ENCODE measurements at places on chromosomes 2 and 18.

GRCh38 chr2:110881908-110882307 is 149.5 kb downstream of the ACOXL start:
- no peak for DNase-seq

DNA sequence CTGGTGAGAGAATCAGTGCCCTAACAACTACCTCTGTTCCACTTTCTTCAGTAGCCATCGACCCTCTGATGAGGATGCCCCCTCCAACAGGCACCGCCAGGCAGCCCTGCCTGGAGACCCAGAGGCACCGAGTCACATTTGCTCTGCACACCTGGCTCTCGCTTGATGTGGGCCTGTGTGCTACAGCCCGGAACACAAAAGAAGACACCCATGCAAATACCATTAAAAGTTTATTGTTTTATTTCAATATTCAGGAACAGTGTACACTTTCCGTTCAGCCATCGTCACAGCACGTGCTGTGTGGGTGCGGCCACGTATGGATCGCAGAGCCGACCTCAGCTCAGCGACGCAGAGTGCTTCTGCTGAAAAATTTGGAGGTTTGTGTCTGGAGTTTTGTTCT is 154.0 kb downstream of the MBP start:
- no peak for DNase-seq

DNA sequence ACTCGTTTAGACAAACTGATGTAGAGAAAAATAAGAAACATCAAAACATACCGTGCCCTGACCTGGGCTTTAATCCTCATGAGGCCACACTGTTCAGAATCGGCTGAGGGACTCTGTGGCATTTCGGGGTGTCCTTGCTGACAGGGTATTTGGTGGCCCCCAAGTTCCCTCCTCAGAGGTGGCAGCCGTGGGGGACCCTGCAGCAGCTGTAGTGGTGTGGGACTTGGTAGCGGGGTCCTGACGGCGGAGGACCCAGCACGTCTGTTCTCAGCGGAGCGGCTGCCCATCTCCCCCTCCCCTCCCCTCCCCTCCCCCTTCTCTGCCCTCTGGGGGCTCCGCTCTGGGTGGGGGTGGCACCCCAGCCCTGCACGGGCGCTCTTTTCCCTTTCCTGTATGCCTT is 18.4 kb downstream of the KCNG2 start:
- no peak for DNase-seq

DNA sequence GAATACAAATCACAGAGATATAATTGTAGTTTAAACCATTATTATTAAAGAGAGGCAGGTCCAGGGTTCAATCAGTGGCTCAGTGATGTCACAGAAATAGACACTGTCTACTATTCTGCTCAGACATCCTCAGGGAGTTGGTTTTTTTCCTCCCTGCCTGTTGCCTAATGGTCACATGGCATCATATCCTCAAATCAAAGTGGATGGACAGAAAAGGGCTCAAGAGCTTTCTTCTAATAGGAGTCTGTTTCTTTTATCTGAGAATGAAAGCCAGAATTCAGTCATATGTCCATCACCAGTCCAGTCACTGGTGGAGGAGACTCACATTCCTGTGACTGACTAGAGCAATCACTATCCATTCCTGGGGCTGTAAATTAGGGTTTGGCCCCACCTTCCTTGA is 27.9 kb upstream of the EPC2 start:
- DNase-seq: no peak

- no peak for DNase-seq
These were observed 47.1 kb downstream of the HS6ST1 start for GRCh38 chr2:128271597-128271910.

- DNase-seq: no peak
These were observed 897.1 kb upstream of the FSHR start for GRCh38 chr2:50051374-50051773.

DNA sequence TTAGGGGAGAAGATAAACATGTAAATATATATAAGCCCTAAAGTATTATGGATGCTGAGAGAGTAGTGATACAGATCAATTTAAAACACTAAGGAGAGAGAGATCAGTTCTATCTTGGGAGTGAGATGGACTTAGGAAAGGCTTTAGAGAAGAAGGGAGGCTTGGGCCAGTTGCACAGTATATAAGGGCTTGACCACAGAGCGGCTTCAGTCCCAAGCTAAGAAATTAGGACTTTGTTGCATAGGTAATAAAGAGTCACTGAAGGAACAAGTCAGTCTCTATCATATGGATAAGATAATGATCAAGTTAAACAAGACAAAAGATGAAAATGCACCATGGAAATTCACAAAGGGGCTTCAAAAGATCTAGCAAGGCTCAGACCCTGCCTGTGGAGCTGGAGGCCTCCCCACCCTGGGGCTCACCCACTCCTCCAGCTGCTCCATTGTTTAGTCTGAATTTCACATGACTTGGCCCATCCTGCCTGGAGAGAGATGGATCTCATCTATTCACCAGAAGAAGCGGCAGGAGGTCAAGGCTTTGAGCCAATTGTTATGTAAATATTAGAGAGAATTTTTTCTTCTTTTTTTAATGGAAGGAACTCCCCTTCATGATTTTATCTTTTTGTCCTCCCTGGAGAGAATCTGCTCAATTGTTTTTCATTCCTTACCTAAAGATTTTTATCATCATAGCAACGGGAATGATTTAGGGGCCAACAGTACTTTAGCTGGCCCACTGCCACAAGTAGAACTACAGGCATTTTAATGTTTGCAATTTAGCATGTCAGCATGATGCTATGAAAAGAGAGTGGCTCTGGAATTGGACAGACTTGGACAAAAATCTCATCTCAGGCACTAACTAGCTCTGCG is 44.0 kb downstream of the GYPC start:
- no peak for DNase-seq

GRCh38 chr2:160203422-160203821 is 3.4 kb upstream of the ITGB6 start:
- no peak for DNase-seq

DNA sequence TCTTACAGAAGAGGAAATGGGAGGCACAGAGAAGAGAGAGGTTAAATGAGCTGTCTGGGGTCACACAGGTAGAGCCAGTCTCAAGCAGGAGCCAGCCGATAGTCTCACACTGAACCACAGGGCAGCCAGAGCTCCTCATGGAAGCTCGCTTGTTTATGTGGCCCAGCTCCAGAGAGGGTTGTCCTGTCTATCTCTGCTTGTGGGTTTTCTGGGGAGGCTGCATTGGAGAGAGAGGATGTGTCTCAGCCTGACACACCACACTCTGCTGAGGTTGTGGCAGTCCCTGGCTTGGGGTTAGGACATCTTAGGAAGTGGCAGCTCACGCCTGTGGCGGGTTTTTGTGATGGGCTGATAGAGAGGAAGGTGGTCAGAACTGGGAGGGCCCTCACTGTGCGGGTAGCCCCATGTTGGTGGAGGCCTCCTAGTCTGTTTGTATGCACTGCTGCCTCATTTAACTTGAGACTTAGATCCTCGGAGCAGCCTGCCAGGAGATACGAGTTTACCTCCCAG is 52.3 kb downstream of the TCF7L1 start:
- no peak for DNase-seq

GRCh38 chr2:83388804-83389203 is 1070.3 kb downstream of the SUCLG1 start:
- DNase-seq: no peak

Measured in activated CD4-positive, alpha-beta T cell treated with anti-CD3 and anti-CD28 coated beads, Interleukin-2, amount 50 U/mL, for 1 hour (primary cell).